Breast epithelium (tissue), 4 donors: ENCODE measurements at places on chromosomes 2 and 18. TPM values are rescaled to one million over a fixed set of nuclear protein-coding genes. Genes with fewer than 3 reads are reported as not detected.

DNA sequence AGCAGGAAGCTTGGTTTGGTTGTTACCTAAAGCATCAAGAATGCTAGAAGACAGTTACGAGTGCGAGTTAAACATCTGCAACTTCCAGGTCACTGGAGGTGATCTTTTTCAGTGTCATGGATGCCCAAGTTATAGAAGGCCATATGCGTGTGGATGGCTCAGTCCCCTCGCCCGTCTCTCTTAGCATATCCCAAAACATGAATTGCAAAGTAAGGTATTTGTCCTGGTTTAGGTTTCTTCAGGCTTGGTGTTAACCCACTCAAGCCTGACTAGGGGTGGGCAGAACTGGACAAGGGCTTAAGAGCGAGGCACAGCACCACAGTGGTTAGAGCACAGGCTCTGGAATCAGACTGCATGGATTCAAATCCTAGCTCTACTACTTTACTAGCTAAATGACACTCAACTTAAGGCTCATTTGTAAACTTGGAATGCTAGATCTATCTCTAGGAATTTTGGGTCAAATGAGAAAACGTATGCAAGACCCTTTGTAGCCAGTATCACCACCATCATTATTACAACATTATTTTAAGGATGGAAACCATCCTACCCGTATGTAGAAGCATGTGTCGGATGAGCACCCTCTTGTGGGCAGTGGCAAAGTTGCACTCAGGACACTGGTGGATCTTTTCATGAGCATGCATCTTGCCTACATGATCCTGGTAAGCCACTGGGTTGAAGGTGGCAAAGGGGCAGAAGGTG lies 11.2 kb downstream of the ZNF142 start:
- no peaks in the 10 kb centered on the region for H3K4me1 ChIP-seq
- H3K4me3 ChIP-seq, result no peak overlapping the region
- no peak for DNase-seq
- peaks cover 32% of the 10 kb centered on the region for H3K36me3 ChIP-seq

DNA sequence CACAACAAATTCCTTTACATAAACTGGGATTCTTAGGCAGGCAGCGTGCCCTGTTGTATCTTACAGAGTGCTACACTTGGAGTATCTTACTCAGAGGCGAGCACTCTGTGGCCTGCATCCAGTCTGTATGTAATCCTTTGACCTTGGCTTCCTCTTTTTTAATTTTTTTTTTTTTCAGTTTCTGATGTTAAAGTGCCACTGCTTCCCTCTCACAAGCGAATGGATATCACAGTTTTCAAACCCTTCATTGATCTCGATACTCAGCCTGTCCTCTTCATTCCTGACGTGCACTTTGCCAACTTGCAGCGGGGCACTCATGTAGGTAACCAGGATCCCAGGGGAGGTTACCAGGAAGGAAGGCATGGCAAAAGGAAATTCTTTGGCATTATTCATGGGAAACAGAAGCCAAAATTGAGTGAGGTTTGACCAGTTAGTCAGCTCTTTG lies 40.4 kb downstream of the GRHL1 start:
- H3K4me1 ChIP-seq, result peaks cover 5% of the 10 kb centered on the region
- H3K36me3 ChIP-seq, result no peaks in the 10 kb centered on the region
- H3K27ac ChIP-seq, result no peak overlapping the region
- DNase-seq, result no peak
- H3K27me3 ChIP-seq, result no peaks in the 10 kb centered on the region
- no peak overlapping the region for H3K4me3 ChIP-seq

DNA sequence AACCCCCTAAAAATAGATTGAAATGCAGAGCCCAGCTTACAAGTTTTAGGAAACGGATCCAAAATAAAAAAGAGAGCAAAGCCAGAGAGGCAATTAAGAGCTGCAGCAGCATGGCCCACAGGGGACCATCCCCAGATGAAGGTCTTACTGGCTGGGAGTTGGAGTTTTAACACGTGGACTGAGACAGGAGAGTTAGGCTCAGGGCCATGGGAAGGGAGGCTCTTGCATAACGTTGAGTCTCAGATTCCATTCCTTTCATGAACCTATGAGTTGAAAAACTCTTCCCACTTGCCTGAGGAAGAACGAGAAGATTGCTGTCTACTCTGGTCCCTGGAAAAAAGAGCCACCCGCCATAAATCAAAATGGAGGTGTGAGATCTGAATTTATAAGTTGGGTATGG lies 101.8 kb upstream of the NDUFV2 start:
- no peaks in the 10 kb centered on the region for H3K36me3 ChIP-seq
- DNase-seq, result no peak
- no peak overlapping the region for H3K4me3 ChIP-seq
- no peaks in the 10 kb centered on the region for H3K27me3 ChIP-seq

DNA sequence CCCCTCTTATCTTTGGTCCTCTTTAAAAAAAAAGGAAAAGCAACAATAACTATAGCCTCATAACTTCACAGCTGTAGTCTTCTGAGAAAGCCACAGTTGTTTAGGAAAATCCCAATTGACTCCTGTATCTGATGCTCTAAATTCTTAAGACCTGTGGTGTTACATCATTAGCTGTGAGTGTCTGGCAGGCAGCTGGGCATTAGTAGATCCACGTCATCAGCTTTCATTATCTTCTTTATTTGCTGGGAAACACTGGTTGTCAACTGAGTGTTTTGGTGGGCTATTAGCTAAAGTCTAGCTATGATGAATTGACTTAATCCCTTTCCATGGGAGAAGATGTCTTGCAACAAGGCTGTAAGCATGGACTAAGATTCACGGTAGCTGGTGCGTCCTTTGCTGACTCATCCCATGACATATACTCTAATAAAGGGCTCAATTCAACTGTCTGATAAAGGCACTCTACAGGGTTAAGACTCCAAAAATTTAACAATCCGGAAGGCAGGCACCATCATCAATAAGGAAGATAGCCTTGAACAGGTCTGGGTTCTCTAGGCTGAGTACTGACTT lies 517.2 kb downstream of the PLCL1 start:
- H3K27me3 ChIP-seq, result no peaks in the 10 kb centered on the region
- DNase-seq, result no peak
- no peaks in the 10 kb centered on the region for H3K36me3 ChIP-seq
- no peaks in the 10 kb centered on the region for H3K4me1 ChIP-seq

DNA sequence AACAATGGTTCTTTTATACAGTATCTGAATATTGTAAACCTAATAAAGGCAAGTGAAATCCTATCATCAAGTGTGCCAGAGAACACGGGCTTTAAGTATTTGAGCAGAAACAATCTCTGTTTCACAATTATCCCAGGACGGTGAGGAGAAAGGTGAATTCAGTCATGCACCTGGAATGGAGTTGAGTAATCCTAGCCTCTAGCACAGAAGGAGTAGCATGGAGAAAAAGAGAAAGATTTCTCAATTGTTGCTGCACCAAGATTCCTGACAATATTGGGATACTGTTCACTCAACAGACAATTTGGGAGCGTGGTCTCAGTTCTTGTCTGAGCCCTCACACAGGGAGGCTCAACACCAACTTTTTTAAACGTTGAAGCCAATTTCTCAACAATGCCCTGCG lies 510.6 kb downstream of the SOX11 start:
- no peaks in the 10 kb centered on the region for H3K4me1 ChIP-seq
- no peaks in the 10 kb centered on the region for H3K36me3 ChIP-seq
- DNase-seq, result no peak
- H3K27ac ChIP-seq, result peak overlapping the region; percentile 63

DNA sequence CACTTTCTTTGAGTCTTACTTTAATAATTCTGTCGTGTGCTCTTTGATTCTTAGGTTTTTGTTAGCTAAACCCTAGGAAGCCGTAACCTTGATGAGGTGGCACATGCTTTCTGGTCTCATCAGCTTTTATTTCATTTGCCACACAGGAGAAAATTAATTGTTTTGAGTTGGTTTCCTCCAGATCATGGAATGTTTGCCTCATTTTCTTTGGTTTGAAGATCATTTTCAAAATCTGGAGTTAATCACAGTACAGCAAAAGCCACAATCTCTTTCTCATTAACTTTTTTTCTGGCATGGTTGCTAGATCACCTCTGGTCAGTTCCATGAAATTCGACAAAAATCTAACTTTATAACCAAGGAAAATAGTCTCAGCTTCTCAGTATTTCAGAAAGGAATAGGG lies 182.9 kb downstream of the MYO1B start:
- DNase-seq, result no peak
- H3K4me1 ChIP-seq, result no peaks in the 10 kb centered on the region
- H3K27ac ChIP-seq, result no peak overlapping the region
- no peaks in the 10 kb centered on the region for H3K36me3 ChIP-seq
- H3K27me3 ChIP-seq, result no peaks in the 10 kb centered on the region

GRCh38 chr2:207778298-207778882 lies 8.7 kb upstream of the FZD5 start:
- no peaks in the 10 kb centered on the region for H3K36me3 ChIP-seq
- no peak overlapping the region for H3K4me3 ChIP-seq
- H3K4me1 ChIP-seq, result no peaks in the 10 kb centered on the region
- no peaks in the 10 kb centered on the region for H3K27me3 ChIP-seq
- DNase-seq, result no peak

GRCh38 chr2:200422532-200423261 lies 87.2 kb downstream of the KCTD18 start:
- H3K27ac ChIP-seq, result no peak overlapping the region
- no peak for DNase-seq
- no peak overlapping the region for H3K4me3 ChIP-seq
- no peaks in the 10 kb centered on the region for H3K4me1 ChIP-seq
- H3K36me3 ChIP-seq, result no peaks in the 10 kb centered on the region

- H3K4me1 ChIP-seq, result no peaks in the 10 kb centered on the region
- H3K4me3 ChIP-seq, result no peak overlapping the region
- H3K36me3 ChIP-seq, result no peaks in the 10 kb centered on the region
- no peak for DNase-seq
- no peak overlapping the region for H3K27ac ChIP-seq
Observed at GRCh38 chr2:143692162-143692561, 562.9 kb downstream of the ARHGAP15 start.

- H3K27ac ChIP-seq, result no peak overlapping the region
- H3K27me3 ChIP-seq, result no peaks in the 10 kb centered on the region
- no peak overlapping the region for H3K4me3 ChIP-seq
- H3K4me1 ChIP-seq, result no peaks in the 10 kb centered on the region
Observed at GRCh38 chr2:30747206-30747605, 60.0 kb downstream of the CAPN13 start.

GRCh38 chr2:215815960-215816359 lies 197.4 kb downstream of the MREG start:
- no peak for DNase-seq
- no peaks in the 10 kb centered on the region for H3K4me1 ChIP-seq
- H3K4me3 ChIP-seq, result no peak overlapping the region
- H3K27me3 ChIP-seq, result no peaks in the 10 kb centered on the region
- H3K36me3 ChIP-seq, result no peaks in the 10 kb centered on the region

DNA sequence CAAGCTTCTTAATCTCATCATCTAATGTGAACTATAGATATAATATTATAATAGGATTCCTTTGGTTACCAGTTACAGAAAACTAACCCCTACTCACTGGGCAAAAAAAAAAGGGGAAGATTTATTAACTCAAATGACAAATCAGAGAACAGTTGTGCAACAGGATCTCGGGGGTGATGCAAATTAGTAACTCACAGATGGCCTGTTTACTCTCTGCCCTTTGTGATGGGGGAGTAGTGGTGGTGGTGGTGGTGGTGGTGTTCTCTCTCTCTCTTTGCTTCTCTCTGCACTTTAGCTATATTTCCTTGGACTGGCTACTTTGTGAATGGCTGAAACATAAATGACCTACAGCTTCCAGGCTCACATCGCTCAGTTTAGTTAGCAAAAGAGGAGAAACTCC lies 59.0 kb downstream of the TMEM247 start:
- peak overlapping the region; percentile 67 for H3K27ac ChIP-seq
- no peaks in the 10 kb centered on the region for H3K36me3 ChIP-seq
- H3K27me3 ChIP-seq, result no peaks in the 10 kb centered on the region
- H3K4me1 ChIP-seq, result peaks cover 8% of the 10 kb centered on the region

DNA sequence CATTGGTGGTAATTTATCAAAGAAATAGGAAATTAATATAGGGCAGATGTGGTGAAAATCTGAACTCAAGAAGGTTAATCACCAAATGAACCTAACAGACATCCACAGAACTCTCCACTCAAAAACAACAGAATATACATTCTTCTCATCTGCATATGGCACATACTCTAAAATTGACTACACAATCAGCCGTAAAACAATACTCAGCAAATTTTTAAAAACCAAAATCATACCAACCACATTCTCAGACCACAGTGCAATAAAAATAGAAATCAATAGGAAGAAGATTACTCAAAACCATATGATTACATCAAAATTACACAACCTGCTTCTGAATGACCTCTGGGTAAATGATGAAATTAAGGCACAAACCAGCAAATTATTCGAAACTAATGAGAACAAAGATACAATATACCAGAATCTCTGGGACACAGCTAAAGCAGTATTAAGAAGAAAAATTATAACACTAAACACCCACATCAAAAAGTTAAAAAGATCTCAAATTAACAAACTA lies 31.0 kb downstream of the RBM43 start:
- no peak overlapping the region for H3K27ac ChIP-seq
- H3K36me3 ChIP-seq, result no peaks in the 10 kb centered on the region
- H3K27me3 ChIP-seq, result no peaks in the 10 kb centered on the region
- no peak for DNase-seq

DNA sequence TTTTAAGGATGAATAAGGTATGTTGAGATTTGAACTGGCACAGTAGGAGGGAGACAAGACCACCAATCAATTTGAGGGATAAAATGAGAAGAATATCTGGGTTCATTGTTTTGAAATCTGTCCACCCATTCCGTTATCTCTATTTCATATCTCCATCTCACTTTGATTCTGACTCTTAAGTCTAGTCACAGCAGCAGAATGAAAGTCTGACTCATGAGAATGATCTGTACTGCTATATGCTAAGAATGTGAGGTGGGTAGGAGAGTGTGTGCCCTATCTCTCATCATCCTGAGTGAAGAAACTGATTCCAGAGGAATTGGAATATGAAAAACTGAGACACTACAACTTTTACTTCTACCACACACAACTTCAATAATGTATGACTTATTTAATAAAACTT lies 1994.5 kb upstream of the PIK3C3 start:
- H3K27ac ChIP-seq, result no peak overlapping the region
- H3K36me3 ChIP-seq, result no peaks in the 10 kb centered on the region
- no peak overlapping the region for H3K4me3 ChIP-seq
- no peaks in the 10 kb centered on the region for H3K4me1 ChIP-seq
- no peak for DNase-seq

- peaks cover 4% of the 10 kb centered on the region for H3K4me1 ChIP-seq
- H3K27ac ChIP-seq, result peak overlapping the region; percentile 51
- DNase-seq, result no peak
- no peak overlapping the region for H3K4me3 ChIP-seq
Observed at GRCh38 chr2:112032224-112032586, 22.9 kb upstream of the TMEM87B start.

The CNDP1 gene
- 0.33 TPM for total RNA-seq

The PPP4R3B gene
- total RNA-seq, result 56.4 TPM

The ARHGAP28 gene
- 13.0 TPM for total RNA-seq
